ENCODE measurements at places on chromosomes 5 and 9. TPM values are rescaled to one million over a fixed set of nuclear protein-coding genes. Genes with fewer than 3 reads are reported as not detected.

The KCNMB1 gene
- not detected for total RNA-seq

The HK3 gene
- not detected for total RNA-seq

The SARDH gene
- 2.0 TPM for total RNA-seq

The GPX3 gene
- total RNA-seq: 3.1 TPM

The CERT1 gene
- 31.2 TPM for total RNA-seq

The FOXI1 gene
- total RNA-seq: not detected

The GALNT12 gene
- 19.8 TPM for total RNA-seq

The ZNF454 gene
- 0.78 TPM for total RNA-seq

The ZNF474 gene
- total RNA-seq: under 0.01 TPM

The WDR38 gene
- total RNA-seq: not detected
